ENCODE measurements at places on chromosomes 16 and 17.
A peak's percentile ranks its signal among the peaks of the same experiment; 100 is the strongest.

- no peak for DNase-seq
Measured at GRCh38 chr17:38762231-38762630, 9.7 kb downstream of the PSMB3 start.

- DNase-seq: no peak
Measured at GRCh38 chr17:46122486-46122871, 70.8 kb downstream of the KANSL1 start.

GRCh38 chr16:71542377-71542776, 16.2 kb downstream of the CHST4 start:
- peak; percentile 49 for DNase-seq

GRCh38 chr17:67431249-67432015, 54.4 kb downstream of the PITPNC1 start:
- peak; percentile 33 for DNase-seq

- no peak for DNase-seq
Measured at GRCh38 chr16:81451753-81452680, 7.4 kb downstream of the CMIP start.

GRCh38 chr17:71441098-71441497, 679.7 kb upstream of the SOX9 start:
- peak; percentile 37 for DNase-seq

DNA sequence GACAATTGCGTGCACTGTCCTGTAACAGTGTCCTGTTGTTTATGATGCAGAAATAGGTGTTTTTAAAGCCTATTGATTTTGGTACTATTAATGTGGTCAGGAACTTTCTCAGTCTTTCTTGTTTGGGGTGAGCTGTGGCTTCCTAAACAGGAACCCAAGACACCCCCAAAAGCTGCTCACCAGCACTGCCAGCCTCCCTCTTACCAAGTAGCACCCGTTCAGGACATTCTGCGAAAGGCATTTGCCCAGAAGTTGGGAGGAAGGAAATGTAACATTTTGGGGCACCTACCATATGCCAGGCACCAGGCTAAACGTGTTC, 21.6 kb upstream of the STH start:
- DNase-seq: no peak

- no peak for DNase-seq
Measured at GRCh38 chr16:23768581-23768980, 13.8 kb downstream of the CHP2 start.

GRCh38 chr16:48157302-48157701, 1.5 kb upstream of the ABCC12 start:
- DNase-seq: no peak

GRCh38 chr16:46709469-46710005, 20.1 kb downstream of the ORC6 start:
- DNase-seq: no peak

GRCh38 chr16:24070851-24071250, 185.3 kb upstream of the CACNG3 start:
- peak; percentile 50 for DNase-seq

GRCh38 chr17:8905331-8905730, 37.9 kb upstream of the PIK3R6 start:
- no peak for DNase-seq

DNA sequence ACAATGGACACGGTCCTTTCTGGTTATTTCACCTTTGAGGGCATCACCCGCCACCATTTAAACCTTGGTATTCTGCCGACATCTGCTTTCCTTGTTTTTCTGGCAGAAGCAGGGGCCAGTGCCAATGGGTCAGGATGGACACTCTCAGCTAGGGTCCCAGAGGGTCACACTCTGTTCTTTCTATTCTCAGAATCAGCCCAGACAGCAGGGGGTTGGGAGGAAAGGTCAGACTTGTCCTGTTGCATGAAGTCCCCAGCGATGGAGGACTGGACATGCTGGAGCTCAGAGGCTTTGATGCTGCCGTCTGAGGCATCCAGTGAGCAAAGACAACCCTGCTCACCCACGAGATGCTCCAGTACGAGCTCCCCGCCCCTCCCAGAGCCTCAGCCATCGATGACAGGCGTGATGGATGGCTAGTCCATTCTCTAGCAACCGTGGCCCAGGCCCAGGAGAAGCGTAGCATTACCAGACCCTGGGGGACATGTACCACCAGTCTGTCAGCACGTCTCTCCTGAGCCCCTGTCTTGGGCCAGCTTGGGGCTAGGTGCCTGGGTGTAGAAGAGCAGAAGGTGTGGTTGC, 62.0 kb downstream of the FOXL1 start:
- DNase-seq: no peak

GRCh38 chr16:89453501-89454321, 36.6 kb downstream of the ANKRD11 start:
- no peak for DNase-seq

DNA sequence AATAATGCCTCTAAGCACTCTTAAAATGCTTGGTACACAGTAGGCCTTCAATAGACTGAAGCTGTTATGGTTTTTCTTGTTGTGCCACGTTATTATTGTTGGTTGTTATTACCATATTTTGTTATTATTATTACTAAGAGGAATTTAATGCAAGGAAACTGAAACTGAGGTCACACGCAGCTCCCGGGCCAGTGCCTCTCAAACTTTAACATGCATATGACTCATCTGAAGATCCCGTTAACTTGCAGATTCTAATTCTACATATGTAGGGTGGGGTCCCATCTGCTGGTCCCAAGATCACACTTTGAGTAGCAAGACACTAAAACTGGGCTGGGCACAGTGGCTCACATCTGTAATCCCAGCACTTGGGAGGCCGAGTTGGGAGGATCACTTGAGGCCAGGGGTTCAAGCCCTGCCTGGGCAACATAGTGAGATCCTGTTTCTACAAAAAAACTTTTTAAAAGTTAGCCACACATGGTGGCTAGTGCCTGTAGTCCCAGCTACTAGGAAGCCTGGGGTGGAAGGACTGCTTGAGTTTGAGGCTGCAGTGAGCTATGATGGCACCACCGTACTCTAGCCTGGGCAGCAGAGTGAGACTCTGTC, 888 bp downstream of the ACSM5 start:
- DNase-seq: no peak

DNA sequence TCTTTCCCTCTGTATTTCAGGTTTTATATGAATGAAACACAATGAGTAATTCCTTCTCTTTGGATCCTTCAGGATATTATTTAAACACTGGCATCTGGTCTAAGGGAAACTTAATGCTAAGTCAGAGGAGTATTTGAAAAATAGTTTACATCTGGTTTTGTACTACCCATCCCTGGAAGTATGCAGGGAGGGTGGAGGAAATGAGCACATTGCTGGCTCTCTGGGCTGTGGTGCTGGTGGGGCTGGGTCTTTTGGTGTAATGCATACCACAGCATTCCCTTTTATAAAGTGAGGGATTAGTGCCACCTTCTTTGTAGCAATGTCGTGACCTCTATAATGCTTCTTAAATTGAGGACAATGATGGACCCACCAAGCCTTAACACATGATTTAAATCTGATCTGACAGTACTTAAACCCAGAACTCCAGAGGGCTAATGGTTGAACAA, 105.5 kb upstream of the AXIN2 start:
- DNase-seq: no peak

- no peak for DNase-seq
Measured at GRCh38 chr17:17685775-17686291, 4.6 kb downstream of the RAI1 start.

- DNase-seq: no peak
Measured at GRCh38 chr16:8262299-8262698, 328.0 kb downstream of the TMEM114 start.

DNA sequence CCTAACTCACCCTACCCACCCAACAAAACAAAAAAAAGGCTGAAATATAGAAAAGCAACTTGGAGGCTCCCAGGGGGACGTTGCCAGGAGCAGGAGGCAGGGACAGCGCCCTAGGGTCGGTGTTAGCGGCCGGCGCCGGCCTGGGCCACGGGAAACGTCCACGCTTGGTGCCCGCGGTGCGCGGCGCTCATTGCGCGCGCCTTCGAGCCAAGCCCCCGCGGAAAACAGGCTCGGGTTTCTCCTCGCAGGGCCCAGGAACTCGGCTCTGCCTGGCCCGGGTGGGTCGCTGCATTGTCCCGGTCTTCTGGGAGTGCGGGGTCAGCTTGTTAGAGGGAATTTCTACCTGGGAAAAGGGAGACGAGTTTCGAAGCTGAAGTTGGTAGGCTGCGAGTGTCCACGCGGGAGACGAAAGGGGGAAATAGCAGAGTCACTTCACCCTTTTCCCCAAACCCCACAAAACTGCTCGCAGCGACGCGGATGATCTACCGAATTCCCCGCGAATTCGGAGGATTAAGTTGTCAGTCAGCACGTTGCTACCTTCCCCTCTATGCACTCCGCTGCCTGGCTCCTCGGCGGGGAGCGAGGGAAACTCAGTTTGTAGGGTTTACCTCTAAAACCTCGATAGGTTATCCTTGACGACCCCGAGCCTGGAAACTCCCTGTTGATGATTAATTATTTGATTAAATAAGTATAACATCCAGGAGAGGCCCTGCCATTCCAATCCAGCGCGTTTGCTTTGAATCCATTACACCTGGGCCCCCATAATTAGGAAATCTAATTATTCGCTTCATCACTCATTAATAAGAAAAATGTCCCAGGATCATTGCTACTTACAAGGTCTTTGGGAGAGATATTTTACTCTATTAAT, 751 bp upstream of the FOXC2 start:
- DNase-seq: no peak

- no peak for DNase-seq
Measured at GRCh38 chr17:49846938-49847712, 744 bp downstream of the TAC4 start.

- DNase-seq: no peak
Measured at GRCh38 chr17:66983414-66984021, 19.0 kb downstream of the CACNG4 start.

GRCh38 chr17:21177401-21177800, 36.6 kb downstream of the TMEM11 start:
- DNase-seq: no peak

DNA sequence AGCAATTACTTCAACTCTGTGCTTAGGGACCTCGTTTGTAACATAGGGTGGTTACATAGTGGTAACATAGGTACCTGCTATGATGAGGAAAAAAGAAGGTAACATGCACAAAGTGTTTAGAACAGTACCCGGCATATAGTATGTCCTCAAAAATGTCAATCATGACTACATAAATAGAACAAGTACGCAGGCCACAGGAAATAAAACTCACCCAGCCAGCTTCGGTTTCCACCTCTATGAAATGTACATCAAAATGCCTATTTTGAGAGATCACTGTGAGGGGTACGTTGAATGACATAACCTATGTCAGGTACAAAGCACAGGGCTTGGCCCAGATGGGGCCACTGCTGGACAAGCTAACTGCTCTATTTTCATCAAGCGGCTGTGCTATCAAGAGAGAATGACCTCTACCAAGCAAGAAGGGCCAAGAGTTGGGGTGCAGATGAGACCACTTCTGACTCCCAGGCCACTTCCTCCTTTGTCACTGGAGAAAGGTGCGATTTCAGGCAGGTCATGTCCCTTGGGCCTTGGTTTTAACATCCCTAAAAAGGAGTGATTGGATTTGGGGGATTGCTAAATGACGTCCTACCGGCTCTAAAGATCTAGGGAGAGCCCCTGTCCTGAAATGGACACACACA, 45.4 kb downstream of the WSB1 start:
- no peak for DNase-seq

- DNase-seq: no peak
Measured at GRCh38 chr16:81813648-81814047, 34.6 kb downstream of the PLCG2 start.

GRCh38 chr17:6510321-6510977, 45.9 kb downstream of the PITPNM3 start:
- DNase-seq: no peak

DNA sequence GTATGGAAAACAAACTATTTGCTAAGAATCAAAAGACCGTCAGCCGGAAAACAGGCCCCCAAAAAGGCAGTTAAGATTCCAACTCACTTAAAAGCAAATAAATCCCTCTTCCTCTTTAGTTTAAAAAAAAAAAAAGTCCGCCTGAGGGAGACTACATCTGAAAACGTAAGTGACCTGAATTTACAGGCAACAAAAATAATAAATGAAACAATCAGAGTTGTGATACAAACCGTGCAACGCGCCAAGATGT, 1.1 kb downstream of the KANSL1 start:
- DNase-seq: no peak

DNA sequence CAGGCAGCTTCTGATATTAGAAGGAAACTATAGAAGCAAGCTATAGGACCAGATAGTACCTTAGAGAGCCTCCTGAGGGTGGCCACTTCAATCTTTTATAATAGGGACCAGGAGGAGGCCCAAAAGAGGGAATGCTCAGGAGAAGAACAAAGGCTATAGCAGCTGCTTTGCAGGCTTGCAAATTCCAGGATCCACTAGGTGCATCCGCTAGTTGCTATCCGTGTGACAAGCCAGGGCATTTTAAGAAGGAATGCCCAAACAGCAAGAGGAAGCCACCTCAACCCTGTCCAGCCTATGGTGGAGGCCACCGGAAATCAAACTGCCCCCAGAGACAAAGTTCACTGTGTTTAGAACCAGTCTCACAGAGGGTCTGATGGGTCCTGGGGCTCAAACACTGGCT, 192.6 kb upstream of the KIF2B start:
- DNase-seq: no peak

- DNase-seq: peak; percentile 82
Measured at GRCh38 chr17:32253117-32253611, 12.5 kb upstream of the RHBDL3 start.

DNA sequence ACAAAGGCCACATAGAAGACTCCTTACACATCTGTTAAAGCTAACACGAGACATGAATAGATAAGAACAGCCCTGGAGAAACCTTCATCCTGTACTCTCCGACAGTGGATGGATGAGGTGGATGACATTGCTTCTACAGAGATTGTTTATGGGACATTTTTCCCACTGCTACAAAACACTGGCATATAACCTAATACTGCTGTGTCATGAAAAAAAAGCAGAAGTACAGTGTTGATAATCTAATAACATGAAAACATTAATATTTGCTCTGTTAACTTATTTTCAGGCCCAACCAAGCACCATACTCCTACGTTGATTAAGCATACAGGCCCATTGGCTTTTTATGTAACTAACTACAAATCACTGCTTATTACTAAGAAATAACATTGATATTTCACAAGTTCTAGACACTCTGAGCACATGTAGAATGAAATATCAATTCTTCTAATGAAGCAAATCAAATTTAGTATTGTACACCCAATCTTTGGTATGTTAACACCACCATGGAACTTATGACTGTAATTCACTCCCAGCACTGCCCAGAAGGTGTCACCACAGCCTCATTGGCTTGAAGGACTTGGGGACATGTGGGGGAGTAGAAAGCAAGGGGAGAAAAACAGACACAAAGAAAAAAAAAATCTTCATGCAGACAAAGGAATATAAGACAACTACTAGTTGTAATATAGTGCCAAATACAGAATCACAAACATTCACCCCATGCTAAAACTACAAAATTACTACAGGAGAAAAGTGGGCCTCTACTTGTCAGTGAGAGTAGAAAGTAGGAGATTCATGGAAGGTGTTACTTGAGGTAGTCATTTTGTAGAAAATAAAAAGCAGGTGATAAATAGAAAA, 330.0 kb upstream of the PMFBP1 start:
- DNase-seq: peak; percentile 69

- no peak for DNase-seq
Measured at GRCh38 chr17:76049836-76050537, 22.3 kb downstream of the SRP68 start.

DNA sequence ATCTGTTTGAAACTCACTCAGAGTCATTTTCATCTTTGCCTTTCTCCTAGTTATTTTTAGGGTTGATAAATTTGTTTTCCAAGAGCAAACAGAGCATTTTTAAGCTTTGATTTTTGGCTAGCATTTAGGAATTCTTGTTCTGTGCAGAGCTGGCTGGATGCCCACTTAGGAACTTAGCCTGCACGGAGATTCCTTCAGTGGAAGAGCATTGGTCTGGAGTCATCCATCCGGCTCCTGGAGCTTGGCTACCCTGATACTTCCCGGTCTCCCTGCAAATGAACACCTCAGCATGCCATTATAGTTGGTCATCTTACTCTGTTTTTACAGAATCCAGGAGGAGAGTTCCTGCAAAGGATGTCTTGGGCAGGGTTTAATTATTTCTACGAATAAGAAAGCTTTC, 57.1 kb downstream of the SPECC1 start:
- no peak for DNase-seq

Data from NCI-H460 (cell line).